Naive B cell (primary cell): ENCODE measurements at places on chromosomes 12 and 14. TPM values are rescaled to one million over a fixed set of nuclear protein-coding genes. Genes with fewer than 3 reads are reported as not detected.

DNA sequence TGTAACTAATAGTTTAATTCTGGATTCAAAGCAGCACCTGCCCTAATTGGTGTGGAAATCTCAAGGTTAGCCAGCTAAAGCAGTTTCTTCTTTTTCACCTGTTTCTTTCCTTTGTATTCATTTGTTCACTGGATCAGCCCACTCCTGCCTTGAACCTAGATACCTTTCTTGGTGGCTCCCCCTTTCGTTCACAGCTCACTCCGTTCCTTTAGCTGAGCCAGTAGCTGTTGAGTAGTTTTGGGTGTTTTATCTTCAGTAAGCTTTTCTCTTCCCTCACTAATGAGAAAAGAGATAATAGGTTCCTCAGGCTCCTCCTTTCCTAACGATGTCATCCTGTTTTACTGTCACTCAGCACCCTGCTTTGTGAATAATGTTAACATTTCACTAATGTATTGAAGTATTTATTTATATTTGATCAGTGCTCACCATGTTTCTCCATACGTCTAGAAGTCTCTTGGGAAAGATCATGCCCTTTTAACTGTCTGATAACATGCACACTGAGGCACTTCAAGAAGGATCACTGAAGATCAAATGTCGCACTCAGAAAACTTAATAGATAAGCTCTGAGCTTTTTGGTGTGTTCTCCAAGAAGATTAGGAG lies 121.1 kb downstream of the TGFB3 start:
- no peak overlapping the region for H3K4me3 ChIP-seq
- no peak overlapping the region for H3K27ac ChIP-seq

DNA sequence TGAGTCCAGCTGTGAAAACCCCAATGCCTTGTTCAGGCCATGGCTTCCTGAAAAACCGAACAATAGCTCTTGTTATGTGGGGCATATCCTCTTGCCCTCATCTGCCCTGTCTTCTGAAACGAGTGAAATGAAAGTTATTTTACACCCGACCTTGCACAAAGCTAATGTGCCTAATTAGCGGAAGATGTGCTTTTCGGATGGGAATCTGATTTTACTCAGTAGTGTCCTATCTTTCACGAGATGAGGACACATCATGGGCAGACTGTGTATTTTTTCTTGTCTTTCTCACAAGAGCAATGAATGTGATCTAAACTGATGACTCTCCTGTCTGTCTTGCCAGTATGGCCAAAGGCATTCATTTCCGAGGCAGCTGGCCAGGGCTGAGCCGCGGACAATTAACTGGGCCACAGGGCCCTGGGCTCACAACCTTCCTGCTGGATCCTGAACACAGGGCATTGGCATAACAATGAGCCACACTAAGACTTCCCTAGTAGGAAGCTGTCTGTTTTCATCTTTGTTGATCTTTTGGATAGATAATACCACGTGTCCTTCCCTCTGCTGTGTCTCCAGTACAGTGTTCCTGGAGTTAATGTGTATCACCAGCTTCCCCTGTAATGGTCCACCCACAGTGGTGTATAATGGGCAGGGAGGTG lies 86.0 kb upstream of the HIF1A start:
- H3K4me3 ChIP-seq: no peak overlapping the region
- H3K27me3 ChIP-seq: no peaks in the 10 kb centered on the region
- H3K36me3 ChIP-seq: no peaks in the 10 kb centered on the region

DNA sequence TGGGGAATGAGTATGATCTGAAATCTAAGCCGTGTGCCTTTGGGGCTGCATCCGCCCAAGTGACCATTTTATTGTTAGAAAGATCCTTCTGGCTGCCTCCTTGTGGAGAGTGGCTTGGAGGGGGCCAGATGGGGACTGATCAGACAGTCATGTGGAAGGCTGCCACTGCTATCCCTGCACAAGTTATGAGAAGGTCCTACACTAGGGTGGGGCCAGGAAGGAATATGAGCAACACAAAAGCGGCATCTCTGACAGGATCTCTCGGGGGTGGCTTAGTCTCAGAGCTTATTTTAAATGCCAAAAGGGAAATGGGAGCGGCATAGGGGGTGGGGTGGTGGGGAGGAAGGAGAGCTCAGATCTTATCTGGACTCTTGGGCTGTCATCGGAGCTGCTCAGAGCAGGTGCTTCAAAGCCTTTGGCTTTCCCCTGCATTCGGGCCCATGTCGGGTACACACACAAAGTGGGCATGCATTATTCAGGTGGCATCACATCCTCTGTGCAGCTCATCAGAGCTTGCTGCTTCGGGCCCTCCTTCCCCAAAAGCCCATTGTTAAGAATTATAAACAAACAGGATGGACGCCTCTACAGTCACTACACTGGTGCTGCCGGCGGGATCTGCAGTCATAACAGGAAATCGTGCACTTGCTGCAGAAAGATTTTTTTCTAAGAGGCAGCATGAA lies 805.4 kb downstream of the VRK1 start:
- no peaks in the 10 kb centered on the region for H3K36me3 ChIP-seq
- no peak for DNase-seq
- H3K27ac ChIP-seq: no peak overlapping the region
- no peak overlapping the region for H3K4me3 ChIP-seq
- H3K4me1 ChIP-seq: no peaks in the 10 kb centered on the region
- H3K27me3 ChIP-seq: peaks cover 10% of the 10 kb centered on the region

GRCh38 chr12:77925536-77926108 lies 94.9 kb downstream of the NAV3 start:
- DNase-seq: no peak
- H3K36me3 ChIP-seq: no peaks in the 10 kb centered on the region
- no peak overlapping the region for H3K27ac ChIP-seq
- no peaks in the 10 kb centered on the region for H3K27me3 ChIP-seq
- H3K4me3 ChIP-seq: no peak overlapping the region

GRCh38 chr12:116263844-116264243 lies 13.6 kb downstream of the MED13L start:
- no peak for DNase-seq
- no peaks in the 10 kb centered on the region for H3K27me3 ChIP-seq
- H3K27ac ChIP-seq: no peak overlapping the region
- no peaks in the 10 kb centered on the region for H3K36me3 ChIP-seq
- H3K4me1 ChIP-seq: peaks cover 30% of the 10 kb centered on the region

GRCh38 chr12:54980341-54980740 lies 4.2 kb downstream of the TESPA1 start:
- DNase-seq: no peak
- peaks cover 65% of the 10 kb centered on the region for H3K4me1 ChIP-seq
- no peak overlapping the region for H3K4me3 ChIP-seq
- H3K27ac ChIP-seq: no peak overlapping the region
- no peaks in the 10 kb centered on the region for H3K27me3 ChIP-seq

DNA sequence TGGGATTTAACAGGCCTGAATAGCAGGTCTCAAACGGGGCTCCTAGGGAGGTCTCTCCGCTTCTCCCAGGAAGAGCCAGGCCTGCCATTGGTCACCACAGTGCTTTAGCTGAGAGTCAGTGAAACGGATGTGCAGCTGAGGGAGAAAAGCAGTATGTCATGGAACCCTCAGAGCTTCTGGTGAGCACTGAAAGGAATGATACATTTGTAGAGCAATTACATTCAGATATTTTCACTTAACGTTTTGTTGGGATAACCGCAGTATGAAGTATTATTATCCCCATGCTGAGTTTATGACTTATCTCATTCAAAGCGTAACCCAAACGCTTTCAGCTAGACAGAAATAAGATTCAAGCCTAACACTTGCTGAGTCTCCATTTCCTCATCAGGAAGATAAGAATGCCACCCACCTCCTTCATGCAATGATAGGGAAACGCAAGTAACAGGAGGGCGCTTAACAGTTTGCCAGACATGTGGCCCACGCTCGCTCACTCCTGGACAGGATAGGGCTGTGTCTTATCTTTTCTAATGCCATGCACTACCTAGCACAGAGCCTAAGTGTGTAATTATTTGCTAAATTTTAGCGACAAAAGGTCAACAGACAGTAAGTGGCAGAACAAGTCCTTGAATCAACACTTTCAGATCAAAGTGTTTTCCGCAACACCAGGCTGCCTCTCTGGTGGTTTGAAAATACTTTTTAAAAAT lies 28.2 kb downstream of the DAD1 start:
- H3K27me3 ChIP-seq: no peaks in the 10 kb centered on the region
- peak overlapping the region; percentile 78 for H3K27ac ChIP-seq
- H3K4me1 ChIP-seq: peaks cover 61% of the 10 kb centered on the region
- DNase-seq: no peak
- peak overlapping the region; percentile 10 for H3K4me3 ChIP-seq
- H3K36me3 ChIP-seq: no peaks in the 10 kb centered on the region

LBHD2 gene
- polyA plus RNA-seq: not detected

DNA sequence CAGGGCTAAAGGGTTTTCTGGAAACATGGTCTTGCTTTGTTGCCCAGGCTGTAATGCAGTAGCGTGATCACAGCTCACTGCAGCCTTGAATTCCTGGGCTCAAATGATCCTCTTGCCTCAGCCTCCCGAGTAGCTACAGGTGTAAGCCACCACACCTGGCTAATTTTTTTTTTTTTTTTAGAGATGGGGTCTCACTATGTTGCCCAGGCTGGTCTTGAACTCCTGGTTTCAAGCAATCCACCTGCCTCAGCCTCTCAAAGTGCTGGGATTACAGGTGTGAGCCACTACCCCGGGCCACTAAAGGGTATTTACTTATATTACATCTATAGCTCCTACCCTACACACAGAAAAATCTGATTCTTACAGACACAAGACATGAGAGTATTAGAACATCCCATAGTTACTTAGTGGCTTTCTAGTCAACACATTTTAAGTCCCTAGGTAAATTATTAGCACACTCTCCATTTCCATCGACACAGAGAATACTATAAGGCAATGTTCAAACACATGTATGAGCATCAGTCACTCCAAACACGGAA lies 6.2 kb upstream of the DCAF11 start:
- H3K27ac ChIP-seq: peak overlapping the region; percentile 81
- no peak for DNase-seq
- H3K4me1 ChIP-seq: peaks cover 10% of the 10 kb centered on the region
- peaks cover 14% of the 10 kb centered on the region for H3K36me3 ChIP-seq
- H3K27me3 ChIP-seq: no peaks in the 10 kb centered on the region
- no peak overlapping the region for H3K4me3 ChIP-seq

GRCh38 chr12:58217130-58217529 lies 275.8 kb downstream of the ATP23 start:
- no peaks in the 10 kb centered on the region for H3K27me3 ChIP-seq
- H3K27ac ChIP-seq: no peak overlapping the region
- no peaks in the 10 kb centered on the region for H3K36me3 ChIP-seq
- H3K4me1 ChIP-seq: no peaks in the 10 kb centered on the region
- DNase-seq: no peak

DNA sequence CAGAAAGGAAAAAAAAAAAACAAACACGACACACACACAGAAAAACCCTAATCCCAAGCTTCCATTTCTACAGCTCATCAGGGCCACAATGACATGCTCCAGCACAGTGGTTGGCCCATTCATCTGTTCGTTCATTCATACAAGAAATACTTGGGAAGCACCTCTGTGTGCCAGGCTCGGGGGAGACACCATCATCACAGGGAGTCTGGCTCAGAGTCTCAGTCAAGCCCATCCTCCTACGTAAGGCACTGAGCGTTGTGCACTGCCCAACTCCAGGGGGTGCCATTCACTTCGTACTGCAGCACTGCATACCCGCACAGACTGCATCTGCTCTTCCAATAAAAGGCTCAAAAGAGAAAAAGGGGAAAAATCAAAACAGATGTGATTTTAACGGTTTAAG lies 15.3 kb downstream of the VPS37B start:
- no peak for DNase-seq
- peak overlapping the region; percentile 36 for H3K27ac ChIP-seq
- H3K27me3 ChIP-seq: no peaks in the 10 kb centered on the region

GRCh38 chr12:82800185-82800584 lies 113.5 kb downstream of the TMTC2 start:
- no peak overlapping the region for H3K4me3 ChIP-seq
- H3K36me3 ChIP-seq: no peaks in the 10 kb centered on the region
- H3K27ac ChIP-seq: no peak overlapping the region
- H3K4me1 ChIP-seq: no peaks in the 10 kb centered on the region

GRCh38 chr12:23039834-23040233 lies 414.9 kb downstream of the ETNK1 start:
- DNase-seq: no peak
- no peaks in the 10 kb centered on the region for H3K4me1 ChIP-seq
- no peak overlapping the region for H3K4me3 ChIP-seq
- H3K27me3 ChIP-seq: no peaks in the 10 kb centered on the region
- no peak overlapping the region for H3K27ac ChIP-seq

INHBC gene
- polyA plus RNA-seq: not detected

GRCh38 chr14:95685978-95686922 lies at the start of gene TCL1B:
Gene TCL1B, plus strand, starts transcription at chr14:95686426. Its CDS starts 42 bp downstream, at chr14:95686468.
- H3K27ac ChIP-seq: no peak within 1 kb of the TSS
- no peak for DNase-seq
- H3K4me1 ChIP-seq: peaks cover 56% of the 10 kb centered on the region
- peak within 1 kb of the TSS; percentile 60 for H3K4me3 ChIP-seq

GRCh38 chr14:89954070-89955021 lies at the start of gene EFCAB11:
Gene EFCAB11, minus strand, starts transcription at chr14:89954730. Its CDS starts 70 bp downstream, at chr14:89954660.
- peaks cover 11% of the 10 kb centered on the region for H3K36me3 ChIP-seq
- H3K27me3 ChIP-seq: no peaks in the 10 kb centered on the region
- H3K4me1 ChIP-seq: peaks cover 45% of the 10 kb centered on the region
- peak within 1 kb of the TSS; percentile 94 for H3K27ac ChIP-seq
- peak within 1 kb of the TSS; percentile 98 for H3K4me3 ChIP-seq

GRCh38 chr14:73526036-73526984 lies 10.6 kb upstream of the ACOT1 start:
- no peaks in the 10 kb centered on the region for H3K27me3 ChIP-seq
- DNase-seq: no peak
- no peak overlapping the region for H3K27ac ChIP-seq
- no peaks in the 10 kb centered on the region for H3K36me3 ChIP-seq
- H3K4me3 ChIP-seq: no peak overlapping the region
- no peaks in the 10 kb centered on the region for H3K4me1 ChIP-seq

GRCh38 chr14:71855399-71856036 lies 76.7 kb upstream of the RGS6 start:
- peaks cover 8% of the 10 kb centered on the region for H3K36me3 ChIP-seq
- peak; percentile 9 for DNase-seq
- peaks cover 8% of the 10 kb centered on the region for H3K4me1 ChIP-seq
- H3K27ac ChIP-seq: no peak overlapping the region
- peaks cover 17% of the 10 kb centered on the region for H3K27me3 ChIP-seq

GRCh38 chr12:40668099-40668529 lies 24.1 kb upstream of the CNTN1 start:
- DNase-seq: no peak
- H3K4me1 ChIP-seq: no peaks in the 10 kb centered on the region
- H3K36me3 ChIP-seq: no peaks in the 10 kb centered on the region
- no peak overlapping the region for H3K27ac ChIP-seq
- no peak overlapping the region for H3K4me3 ChIP-seq

DNA sequence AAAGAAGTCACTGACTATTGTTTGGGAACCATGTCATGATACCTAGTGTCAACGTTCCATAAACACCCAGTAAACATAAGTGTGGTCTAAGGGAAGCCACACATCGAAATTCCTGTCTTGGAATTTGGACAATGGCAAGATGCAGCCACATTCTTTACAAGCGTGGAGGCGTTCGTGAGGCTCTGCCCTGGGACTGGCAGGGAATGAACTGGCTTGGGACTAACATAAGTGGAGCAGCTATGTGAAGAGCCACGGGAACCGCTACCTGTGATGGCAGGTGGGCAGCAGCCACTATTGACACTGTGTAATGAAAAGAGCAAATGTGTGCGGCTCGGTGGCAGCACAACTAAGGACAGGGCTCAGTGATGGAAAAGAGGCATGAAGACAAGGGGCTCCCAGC lies 10.0 kb upstream of the NRIP2 start:
- H3K27ac ChIP-seq: no peak overlapping the region
- H3K4me1 ChIP-seq: no peaks in the 10 kb centered on the region
- H3K27me3 ChIP-seq: no peaks in the 10 kb centered on the region

B4GALNT3 gene
- 0.29 TPM for polyA plus RNA-seq
